ENCODE measurements at places on chromosomes 7 and 10.

DNA sequence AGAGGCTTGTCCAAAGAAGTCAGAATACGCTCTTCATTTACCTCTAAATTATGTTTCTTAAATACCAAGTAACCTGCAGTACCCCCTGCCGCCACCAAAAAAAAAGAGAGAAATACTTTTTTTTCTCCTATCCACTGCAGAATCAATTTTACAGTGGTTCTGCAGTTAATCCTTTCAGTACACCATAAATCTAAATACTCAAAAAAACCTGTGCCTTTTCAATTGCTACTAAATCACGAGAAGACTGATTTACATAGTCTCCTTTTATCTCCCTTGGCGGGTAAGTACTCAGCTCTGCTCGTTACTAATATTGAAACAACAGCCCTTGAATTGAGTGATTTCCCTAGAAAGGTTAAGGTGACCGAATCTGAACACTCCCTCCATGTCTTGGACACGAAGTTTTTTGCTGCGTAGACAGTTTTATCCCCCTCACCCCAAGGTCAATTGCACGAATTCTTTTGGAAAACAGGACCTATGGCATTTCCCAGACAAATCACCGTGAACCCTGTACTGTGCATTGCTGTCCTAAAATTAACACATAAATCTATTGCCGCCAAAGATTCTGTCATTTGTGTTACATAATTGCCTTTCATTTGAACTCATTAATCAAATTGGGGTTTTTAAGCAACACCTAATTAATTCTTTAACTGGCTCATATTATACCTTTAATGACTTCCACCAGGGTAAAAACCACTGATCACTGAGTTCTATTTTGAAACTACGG is 512 bp upstream of the VIM start:
- peaks cover 3% of the 10 kb centered on the region for H3K27me3 ChIP-seq
- H3K4me1 ChIP-seq: peaks cover 51% of the 10 kb centered on the region
- DNase-seq: peak; percentile 26
- peak overlapping the region; percentile 89 for H3K4me3 ChIP-seq
- H3K27ac ChIP-seq: peak overlapping the region; percentile 98

DNA sequence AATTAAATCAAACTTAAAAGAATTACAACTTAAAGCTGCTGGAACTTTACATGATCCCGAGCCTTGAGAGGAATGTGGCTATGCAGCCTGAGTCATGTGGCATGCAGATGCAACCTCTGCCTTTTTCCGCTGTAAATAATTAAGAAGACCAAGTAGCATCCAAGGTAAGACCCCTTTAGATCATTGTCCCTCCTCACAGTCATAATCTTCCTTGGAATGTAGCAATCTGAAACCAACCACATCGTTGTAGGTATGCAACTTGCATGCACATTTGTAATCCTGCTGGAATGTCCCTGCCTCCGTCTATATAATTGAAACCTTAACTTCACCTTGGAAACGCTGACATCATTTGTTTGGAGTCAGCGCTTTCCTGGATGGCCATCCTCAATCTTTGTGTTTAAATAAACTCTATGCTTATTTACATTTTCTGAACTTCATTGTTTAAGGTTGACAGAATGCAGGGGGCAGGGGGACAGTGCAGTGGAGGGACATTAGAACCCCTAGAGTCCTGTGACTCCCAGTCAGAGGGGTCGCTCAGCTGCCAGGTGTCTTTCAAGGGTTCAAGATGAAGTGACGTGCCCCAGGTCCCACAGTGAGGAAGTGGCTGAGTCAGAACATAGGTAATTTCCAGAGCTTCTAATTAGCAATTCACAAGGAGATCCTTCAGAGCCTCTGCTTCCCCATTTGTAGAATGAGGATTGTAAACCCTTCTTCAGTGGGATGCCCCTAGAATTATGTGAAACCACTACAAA is 110.7 kb downstream of the RALA start:
- H3K27me3 ChIP-seq: peaks cover 4% of the 10 kb centered on the region
- peaks cover 3% of the 10 kb centered on the region for H3K36me3 ChIP-seq
- DNase-seq: no peak
- H3K4me3 ChIP-seq: peak overlapping the region; percentile 85
- H3K4me1 ChIP-seq: peaks cover 33% of the 10 kb centered on the region

- H3K36me3 ChIP-seq: no peaks in the 10 kb centered on the region
- no peak overlapping the region for H3K27ac ChIP-seq
- DNase-seq: no peak
- H3K4me3 ChIP-seq: no peak overlapping the region
These were observed 712 bp upstream of the CPVL start for GRCh38 chr7:29146888-29147609.

DNA sequence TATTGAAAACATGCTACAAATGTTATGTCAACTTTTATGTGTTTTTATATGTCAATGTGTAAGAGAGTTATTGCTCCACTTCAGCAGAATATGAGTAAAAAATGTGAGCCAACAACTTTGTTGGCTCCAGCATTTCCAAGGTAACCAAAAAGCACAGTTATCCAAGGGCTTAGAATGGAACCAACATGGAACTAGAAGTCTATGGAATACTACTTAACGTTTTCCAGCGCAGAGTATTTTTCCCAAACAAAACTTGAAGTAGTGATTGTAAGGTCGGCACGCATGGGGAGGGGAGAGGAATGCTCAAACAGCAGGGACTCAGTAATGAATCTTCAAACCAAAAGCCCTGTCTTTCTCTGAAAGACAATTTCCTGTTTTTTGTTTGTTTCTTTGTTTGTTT is 45.0 kb upstream of the TSPAN13 start:
- no peak for DNase-seq
- no peak overlapping the region for H3K4me3 ChIP-seq
- H3K4me1 ChIP-seq: peaks cover 16% of the 10 kb centered on the region
- H3K27me3 ChIP-seq: no peaks in the 10 kb centered on the region
- no peak overlapping the region for H3K27ac ChIP-seq

GRCh38 chr7:112407261-112407660 is 43.0 kb upstream of the IFRD1 start:
- H3K36me3 ChIP-seq: no peaks in the 10 kb centered on the region
- no peak for DNase-seq
- H3K4me3 ChIP-seq: no peak overlapping the region
- H3K27me3 ChIP-seq: peaks cover 38% of the 10 kb centered on the region
- H3K27ac ChIP-seq: no peak overlapping the region
- no peaks in the 10 kb centered on the region for H3K4me1 ChIP-seq

- H3K36me3 ChIP-seq: peaks cover 81% of the 10 kb centered on the region
- peak overlapping the region; percentile 44 for H3K27ac ChIP-seq
- peaks cover 53% of the 10 kb centered on the region for H3K4me1 ChIP-seq
- H3K4me3 ChIP-seq: no peak overlapping the region
- no peak for DNase-seq
These were observed 204.9 kb upstream of the FRMD4A start for GRCh38 chr10:14535457-14536130.

DNA sequence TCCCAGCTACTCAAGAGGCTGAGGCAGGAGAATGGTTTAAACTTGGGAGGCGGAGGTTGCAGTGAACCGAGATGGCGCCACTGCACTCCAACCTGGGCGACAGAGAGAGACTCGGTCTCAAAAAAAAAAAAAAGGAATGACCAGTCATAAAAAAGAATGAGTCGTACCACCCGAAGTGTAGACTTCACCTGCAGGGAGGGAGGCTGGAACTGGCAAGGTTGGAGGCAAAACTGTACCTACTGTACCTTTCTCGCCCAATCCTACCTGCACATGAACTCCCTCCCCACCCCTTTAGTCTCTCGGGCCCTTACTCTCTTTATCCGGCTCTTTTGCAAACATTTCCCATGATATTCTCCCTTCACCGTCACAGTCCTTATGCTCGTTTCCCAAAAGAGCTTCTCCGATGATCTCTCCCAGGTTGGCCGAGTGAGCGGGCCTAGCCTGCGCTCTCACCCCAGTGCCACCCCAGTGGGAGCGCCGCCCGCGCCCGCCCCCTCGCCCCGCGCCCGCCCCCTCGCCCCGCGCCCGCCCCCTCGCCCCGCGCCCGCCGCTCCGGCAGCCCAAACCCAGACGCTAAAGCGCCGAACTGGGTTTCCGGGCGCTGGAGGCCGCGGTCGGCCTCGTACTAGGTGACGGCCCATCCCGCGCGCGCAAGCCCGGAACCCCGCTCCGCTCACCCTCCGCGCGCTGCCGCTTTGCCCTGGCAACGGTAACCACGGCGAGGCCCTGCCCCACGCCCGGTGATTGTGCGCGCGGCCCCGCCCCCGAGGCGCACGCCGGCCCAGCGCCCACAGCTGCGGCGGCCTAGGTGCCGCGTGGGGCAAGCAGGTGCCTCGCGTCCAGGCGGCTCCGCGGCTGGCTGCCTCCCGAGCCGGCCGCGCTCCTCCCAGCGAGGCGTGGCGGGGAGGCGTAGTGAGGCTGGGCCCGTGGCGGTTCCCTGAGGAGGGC is at the start of gene SMKR1:
SMKR1 (plus strand) TSS at position 772 of the 948 bp plus-strand sequence. CDS start 294 bp downstream, outside the sequence.
- peak within 1 kb of the TSS; percentile 71 for H3K27ac ChIP-seq
- H3K4me1 ChIP-seq: peaks cover 28% of the 10 kb centered on the region
- peaks cover 7% of the 10 kb centered on the region for H3K27me3 ChIP-seq
- DNase-seq: peak; percentile 87
- H3K36me3 ChIP-seq: no peaks in the 10 kb centered on the region

DNA sequence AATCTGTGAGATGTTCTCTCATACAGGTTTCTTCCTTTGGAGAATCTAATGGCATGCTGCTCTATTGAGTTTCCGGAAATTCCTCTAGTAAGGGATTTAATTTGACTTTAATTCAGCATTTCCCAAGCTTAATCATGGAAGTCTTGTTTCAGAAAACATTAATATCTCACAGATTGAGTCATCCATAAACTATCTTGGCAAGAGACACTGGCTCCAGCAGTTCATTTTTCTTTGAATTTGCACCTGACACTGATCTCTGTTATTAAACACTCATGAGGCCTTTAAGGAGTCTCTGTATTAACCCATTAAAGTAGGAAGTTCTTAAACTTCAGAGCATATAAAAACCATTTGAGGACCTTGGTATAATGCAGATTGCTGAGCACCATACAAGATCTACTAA is 3.6 kb upstream of the ITGB8 start:
- no peak for DNase-seq
- peaks cover 18% of the 10 kb centered on the region for H3K4me1 ChIP-seq
- H3K27me3 ChIP-seq: peaks cover 57% of the 10 kb centered on the region

DNA sequence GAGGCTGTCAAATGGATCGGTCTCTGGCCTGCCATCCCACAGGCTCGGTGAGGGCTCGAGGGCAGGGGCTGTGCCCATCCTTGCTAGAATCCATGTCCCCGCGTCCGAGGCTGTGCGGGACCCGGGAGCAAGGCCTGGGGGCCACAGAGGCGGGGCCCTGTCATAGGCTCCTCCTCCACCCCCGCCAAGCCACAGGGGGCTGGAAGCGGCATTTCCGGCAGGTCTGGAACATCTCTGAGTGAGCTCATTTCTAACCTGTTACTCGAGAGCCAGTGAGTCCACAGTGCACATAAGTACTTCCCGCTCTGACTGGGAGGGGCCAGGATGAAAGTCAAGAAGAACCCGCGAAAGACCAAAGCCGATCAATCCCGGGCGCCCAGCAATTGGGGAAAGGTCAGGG is 57.6 kb downstream of the NKX6-2 start:
- H3K36me3 ChIP-seq: no peaks in the 10 kb centered on the region
- no peak overlapping the region for H3K27ac ChIP-seq
- no peaks in the 10 kb centered on the region for H3K27me3 ChIP-seq
- no peak for DNase-seq

- H3K27ac ChIP-seq: peak overlapping the region; percentile 86
- H3K4me1 ChIP-seq: peaks cover 57% of the 10 kb centered on the region
- H3K36me3 ChIP-seq: no peaks in the 10 kb centered on the region
- no peak for DNase-seq
- H3K4me3 ChIP-seq: peak overlapping the region; percentile 75
- H3K27me3 ChIP-seq: no peaks in the 10 kb centered on the region
These were observed 50.4 kb downstream of the ADD3 start for GRCh38 chr10:110058212-110058611.

GRCh38 chr10:75546004-75546403 is 114.6 kb downstream of the LRMDA start:
- H3K4me1 ChIP-seq: no peaks in the 10 kb centered on the region
- H3K27me3 ChIP-seq: no peaks in the 10 kb centered on the region

DNA sequence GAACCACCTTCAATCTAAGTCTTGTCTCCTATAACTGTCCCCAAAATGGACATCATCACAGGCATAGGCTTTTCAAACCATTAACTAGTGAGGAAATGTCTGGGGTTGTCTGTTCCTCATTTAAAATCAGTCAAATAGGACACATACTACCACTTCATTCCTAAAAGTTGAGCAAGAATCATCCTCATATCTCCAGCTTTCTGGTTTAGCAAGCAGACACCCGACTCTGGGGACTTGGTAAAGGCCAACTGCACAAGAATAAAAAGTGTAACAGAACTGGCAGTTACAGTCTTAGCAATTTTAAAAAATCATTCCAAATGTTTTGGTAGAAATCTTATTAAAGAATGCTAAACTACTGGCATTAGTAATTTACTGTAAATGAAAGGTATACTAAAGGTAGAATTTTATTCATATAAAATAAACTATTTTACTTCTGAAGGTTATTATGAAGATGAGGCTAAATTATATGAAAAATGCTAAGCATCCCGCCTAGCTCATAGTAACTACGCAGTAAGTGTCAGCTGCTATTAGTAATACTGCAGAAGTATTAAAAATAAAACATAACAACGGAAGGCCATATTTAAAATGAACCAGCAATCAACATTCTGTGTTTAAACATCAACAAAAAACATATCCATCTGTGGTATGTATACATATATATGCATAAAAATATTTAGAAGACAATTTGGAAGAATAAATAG is 60.8 kb downstream of the ZNF438 start:
- H3K27me3 ChIP-seq: no peaks in the 10 kb centered on the region
- H3K27ac ChIP-seq: no peak overlapping the region
- H3K4me3 ChIP-seq: no peak overlapping the region
- H3K36me3 ChIP-seq: peaks cover 13% of the 10 kb centered on the region
- DNase-seq: no peak

DNA sequence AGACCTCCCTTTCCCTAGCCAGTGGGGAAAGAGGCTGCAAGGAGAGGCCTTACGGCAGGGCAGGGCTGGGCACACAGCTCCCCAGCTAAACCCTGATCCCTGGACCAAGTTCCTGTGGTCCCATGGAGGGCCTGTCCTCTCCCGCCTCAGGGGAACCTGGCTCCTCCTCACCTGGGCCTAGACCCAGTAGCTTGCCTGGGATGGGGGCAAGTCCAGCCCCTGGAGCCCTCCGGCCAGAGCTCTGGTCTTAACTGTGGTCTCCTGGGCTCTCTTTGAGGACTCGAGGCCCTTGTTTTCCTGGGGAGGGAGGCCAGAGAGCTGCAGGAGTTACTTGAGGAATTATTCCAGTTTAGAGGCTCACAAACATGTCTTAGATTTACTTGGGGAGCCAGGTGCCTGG is 1.5 kb downstream of the ZP3 start:
- no peak overlapping the region for H3K4me3 ChIP-seq
- peaks cover 9% of the 10 kb centered on the region for H3K4me1 ChIP-seq
- H3K27me3 ChIP-seq: peaks cover 2% of the 10 kb centered on the region
- H3K36me3 ChIP-seq: no peaks in the 10 kb centered on the region

DNA sequence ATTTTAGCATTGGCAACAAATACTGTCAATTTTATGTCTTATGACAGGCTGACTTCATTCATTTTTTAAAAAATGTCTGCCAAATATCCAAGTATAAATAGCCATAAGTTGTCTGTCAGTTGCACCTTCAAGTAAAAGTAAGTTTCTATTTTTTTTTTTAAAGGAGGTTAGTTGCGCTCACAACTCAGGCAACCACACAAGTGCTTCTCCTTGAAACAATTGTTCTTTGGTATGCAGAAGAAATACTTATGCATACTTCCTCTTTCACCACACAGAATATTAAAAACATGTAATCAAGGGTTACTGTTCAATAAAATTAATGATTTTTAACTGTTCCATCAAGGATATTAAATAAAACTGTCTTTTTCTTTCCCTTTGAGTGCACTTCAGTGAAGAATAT is 97.9 kb downstream of the RTKN2 start:
- peaks cover 21% of the 10 kb centered on the region for H3K4me1 ChIP-seq
- H3K36me3 ChIP-seq: peaks cover 46% of the 10 kb centered on the region
- H3K4me3 ChIP-seq: no peak overlapping the region
- no peaks in the 10 kb centered on the region for H3K27me3 ChIP-seq
- no peak overlapping the region for H3K27ac ChIP-seq

Measured in activated T-helper 2 cell treated with anti-CD3 and anti-CD28 coated beads, Interferon-gamma antibody, Interleukin-2, Interleukin-4, amounts not matched to agents 10 μg/mL and 5 μg/mL and 100 μg/mL, durations not matched to agents 14 hours and 24 hours and 36 hours (primary cell).